ENCODE measurements at places on chromosomes 4 and X. TPM values are rescaled to one million over a fixed set of nuclear protein-coding genes. Genes with fewer than 3 reads are reported as not detected.

DNA sequence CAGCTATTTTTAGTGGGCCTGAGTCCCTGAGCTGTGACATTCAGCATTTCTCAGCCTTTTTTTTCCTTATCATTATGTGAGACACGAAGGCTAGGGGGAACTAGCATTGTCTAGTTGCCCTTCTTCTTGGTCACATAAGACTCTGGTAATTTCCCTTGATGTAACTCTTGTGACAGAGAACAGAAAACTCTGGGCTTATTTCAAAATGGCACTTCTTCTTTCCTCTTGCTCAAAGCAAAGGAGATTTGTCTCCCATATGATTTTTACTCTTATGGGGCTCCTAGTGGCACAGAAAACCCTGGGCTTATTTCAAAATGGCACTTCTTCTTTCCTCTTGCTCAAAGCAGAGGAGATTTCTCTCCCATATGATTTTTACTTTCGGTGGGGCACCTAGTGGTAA, 14.7 kb downstream of the ATXN3L start:
- DNase-seq, result no peak
- H3K4me1 ChIP-seq, result no peaks in the 10 kb centered on the region
- H3K27me3 ChIP-seq, result no peaks in the 10 kb centered on the region
- H3K4me3 ChIP-seq, result no peak overlapping the region

DNA sequence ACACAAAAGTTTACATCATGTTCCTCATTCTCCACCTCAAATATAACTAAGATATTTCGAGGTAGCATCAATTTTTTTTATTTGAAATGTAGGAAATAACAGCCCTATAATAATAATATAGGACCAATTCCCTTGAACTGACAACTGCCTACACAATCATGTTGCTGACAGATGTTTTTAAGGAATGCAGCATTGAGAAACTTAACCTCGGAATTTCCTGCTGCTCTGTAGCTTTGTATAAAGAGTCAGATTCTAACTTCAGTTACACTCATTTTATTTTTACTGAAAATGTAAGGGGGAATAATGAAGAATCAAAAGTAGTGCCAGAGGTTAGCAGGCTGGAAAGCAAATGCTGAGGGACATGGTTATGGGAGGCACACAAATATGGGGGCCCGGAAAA, 235.8 kb downstream of the RBMX2 start:
- no peak for DNase-seq
- no peaks in the 10 kb centered on the region for H3K4me1 ChIP-seq
- no peaks in the 10 kb centered on the region for H3K27me3 ChIP-seq
- no peak overlapping the region for H3K4me3 ChIP-seq

- DNase-seq, result no peak
- no peaks in the 10 kb centered on the region for H3K36me3 ChIP-seq
- no peaks in the 10 kb centered on the region for H3K27me3 ChIP-seq
- no peaks in the 10 kb centered on the region for H3K4me1 ChIP-seq
Observed at GRCh38 chr4:13678186-13678924, 50.8 kb upstream of the BOD1L1 start.

DNA sequence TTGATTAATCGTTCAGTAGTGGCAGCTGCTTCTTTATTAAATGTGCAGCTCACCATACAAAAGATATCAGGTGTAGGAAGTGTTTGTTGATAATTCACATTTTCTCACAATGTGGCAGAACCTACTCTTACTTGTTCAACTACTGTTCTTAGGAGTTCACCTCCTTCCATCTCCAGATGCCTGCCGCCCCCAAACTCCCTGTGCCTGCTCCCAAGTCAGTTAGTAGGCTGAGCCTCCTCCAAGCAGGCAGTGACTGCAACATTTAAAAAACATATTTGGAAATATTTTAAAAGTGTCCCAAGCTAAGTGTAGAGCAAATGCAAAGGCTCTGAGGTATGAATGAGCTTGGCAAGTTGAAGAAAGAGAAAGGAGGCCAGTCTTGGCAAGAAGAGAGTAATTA, 100.2 kb downstream of the AFF2 start:
- H3K36me3 ChIP-seq, result no peaks in the 10 kb centered on the region
- no peak overlapping the region for H3K27ac ChIP-seq
- H3K4me3 ChIP-seq, result no peak overlapping the region
- no peak for DNase-seq

SLC9B1 gene
- 9.3 TPM for total RNA-seq

Data from prostate gland (tissue), 2 donors.